Fibroblast of skin of back (primary cell): ENCODE measurements at places on chromosomes 5 and 9.

GRCh38 chr9:107700847-107701246 lies 211.3 kb upstream of the KLF4 start:
- DNase-seq, result no peak

GRCh38 chr9:117772960-117773359 lies 68.8 kb downstream of the TLR4 start:
- peak; percentile 75 for DNase-seq

GRCh38 chr9:89319015-89319905 lies 960 bp downstream of the SECISBP2 start:
- peak; percentile 9 for DNase-seq

DNA sequence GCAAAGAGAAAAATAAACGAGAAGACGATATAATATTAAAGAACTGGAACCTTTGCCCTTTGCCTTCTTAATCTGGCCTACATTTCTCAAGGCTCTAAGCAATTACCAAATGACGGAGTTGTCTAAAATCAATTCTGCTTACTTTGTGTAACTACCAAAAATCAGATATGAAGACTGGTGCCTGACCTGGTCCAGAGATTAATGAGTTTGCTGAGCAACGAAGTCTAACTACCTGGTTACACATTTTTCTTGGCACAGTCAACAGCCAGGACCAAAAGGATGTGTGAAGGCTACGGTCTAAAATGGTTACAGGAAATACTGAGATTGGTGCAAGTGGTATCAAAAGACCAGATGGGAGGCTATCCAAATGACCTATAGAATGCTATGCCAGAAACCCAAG lies 17.8 kb upstream of the IFNE start:
- no peak for DNase-seq

GRCh38 chr5:110770286-110770685 lies 31.5 kb downstream of the SLC25A46 start:
- no peak for DNase-seq

DNA sequence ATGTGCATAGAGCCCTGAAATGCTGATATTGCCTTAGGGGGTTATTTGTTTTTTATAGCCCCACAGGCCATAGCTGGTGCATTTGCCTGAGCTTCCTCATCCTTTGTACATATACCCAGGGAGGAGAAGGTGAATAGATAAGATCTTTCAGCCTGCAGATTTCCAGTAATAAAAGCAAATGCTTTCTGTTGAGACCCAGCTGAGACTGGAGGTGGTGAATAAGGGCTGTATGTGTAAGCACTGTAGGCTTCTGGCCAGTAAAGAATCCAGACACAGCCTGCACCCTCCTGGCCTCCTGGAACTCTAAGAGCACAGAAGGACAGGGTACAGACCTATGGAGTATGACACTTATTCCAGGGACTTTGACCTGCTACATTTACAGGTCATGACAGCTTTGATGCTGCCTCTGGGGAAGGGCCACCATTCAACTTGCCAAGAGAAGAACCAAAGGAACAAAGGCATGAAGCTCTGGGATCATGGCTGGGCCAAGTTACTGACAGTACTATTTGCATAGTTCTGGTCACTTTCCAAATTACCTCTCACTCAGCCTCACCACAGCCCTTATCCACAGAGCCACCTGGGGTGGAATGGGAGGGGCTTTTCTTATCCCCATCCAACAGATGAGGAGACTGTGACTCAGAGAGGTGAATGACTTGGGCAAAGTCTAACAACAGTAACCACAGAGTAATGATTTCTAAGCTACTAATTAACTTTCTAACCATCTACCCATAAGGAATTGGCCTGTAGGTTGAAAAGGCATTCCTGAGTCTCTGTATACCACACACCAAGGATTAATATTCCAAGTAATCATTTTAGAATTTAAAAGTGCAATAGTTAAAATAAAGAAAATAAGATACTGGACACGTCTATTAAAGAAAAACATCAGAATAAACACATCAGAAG lies 604.5 kb upstream of the KLF4 start:
- peak; percentile 73 for DNase-seq

DNA sequence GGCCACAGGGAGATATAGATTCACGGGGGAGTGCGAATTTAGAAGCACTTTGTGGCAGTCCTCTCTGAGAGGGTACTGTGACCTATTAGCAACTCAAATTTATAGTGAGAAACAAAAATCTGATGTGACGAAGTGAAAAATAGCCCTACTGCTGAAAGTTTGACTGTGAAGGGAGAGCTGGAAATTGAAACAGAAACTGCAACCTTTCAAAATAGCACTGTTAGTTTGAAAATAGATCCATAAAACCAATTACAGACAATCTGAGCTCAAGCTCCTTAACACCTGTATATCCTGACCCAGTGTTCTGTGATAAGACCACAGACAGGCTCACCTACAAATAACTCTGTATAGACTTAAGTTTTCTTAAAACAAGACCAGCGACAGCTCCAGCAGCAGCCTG lies 420.1 kb downstream of the IRX1 start:
- DNase-seq, result no peak

DNA sequence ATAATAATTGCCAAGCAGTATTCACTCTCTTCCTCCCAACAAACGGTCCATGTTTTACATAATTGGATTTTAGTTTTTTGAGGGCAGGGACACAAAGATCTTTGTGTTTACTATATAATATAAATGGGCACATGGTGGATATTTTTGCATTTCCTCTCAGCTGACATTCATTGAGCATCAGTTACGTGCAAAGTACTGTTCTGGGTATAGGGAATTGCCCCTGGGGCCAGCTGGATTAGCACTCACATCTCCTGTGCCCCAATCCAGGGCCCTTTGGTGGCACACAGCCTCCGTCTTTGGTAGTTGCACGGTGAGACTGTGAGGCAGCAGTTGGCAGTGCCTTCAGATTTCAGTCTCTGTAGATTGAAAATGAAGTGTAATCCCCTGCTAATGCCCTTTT lies 1.6 kb downstream of the TDRD7 start:
- no peak for DNase-seq

- DNase-seq, result no peak
These were observed 6.5 kb upstream of the FGFR4 start for GRCh38 chr5:177080265-177080664.

DNA sequence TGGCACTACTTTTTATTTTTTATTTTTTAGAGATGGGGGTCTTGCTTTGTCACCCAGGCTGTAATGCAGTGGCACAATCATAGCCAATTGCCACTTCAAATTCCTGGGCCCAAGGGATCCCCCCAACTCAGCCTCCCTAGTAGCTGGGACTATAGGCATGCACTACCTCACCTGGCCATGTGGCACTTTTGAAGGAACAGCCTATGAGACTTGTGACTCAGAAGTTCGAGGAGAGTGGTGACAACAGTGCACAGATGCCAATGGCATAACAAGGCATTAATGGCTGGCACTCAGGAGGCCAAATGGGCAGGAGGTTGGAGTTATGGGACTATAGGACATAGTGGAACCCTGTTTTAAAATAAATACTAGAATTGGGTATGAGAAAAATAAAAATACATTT lies 33.7 kb downstream of the ANKRD31 start:
- DNase-seq, result no peak

DNA sequence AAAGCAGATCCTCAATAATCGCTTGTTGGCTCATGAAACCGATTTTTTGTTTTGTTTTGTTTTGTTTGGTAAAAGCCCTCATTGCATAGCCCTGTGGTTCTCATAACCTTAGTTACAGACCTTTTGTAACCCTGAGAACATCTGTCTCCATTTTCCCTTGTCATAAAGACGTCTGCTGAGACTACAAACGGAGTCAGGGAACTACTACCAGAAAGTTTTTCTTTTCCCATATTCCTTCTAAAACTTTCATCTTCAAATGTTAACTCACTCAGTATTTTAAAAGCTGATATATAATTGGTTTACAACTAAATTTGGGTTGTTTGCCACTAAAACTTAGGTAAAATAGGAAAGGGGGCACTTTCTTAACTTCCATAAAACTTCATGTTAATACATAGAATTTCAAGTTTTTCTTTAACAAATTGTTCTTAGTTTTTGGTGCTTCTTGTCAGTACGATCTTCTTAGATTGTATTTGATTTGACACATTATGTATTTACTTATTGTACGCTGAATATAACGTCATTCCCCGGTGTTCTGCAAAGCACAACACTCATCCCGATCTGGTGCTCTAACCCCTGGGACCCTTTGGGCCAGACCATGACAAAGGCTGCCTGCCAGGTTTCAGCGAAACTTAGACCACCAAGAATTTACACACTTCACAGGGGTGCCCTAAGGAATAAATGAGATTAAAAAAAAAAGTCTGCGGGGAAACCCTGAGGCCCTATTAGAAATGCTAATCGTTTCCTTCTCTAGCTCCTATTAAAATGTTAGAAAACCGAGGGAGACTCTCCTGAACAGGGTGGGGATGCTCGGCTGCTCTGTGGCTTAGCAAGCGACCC lies 1.1 kb upstream of the ANP32B start:
- no peak for DNase-seq

GRCh38 chr5:1031306-1031959 lies 22.8 kb downstream of the NKD2 start:
- no peak for DNase-seq

GRCh38 chr5:139712412-139712811 lies 64.3 kb downstream of the CXXC5 start:
- DNase-seq, result no peak

DNA sequence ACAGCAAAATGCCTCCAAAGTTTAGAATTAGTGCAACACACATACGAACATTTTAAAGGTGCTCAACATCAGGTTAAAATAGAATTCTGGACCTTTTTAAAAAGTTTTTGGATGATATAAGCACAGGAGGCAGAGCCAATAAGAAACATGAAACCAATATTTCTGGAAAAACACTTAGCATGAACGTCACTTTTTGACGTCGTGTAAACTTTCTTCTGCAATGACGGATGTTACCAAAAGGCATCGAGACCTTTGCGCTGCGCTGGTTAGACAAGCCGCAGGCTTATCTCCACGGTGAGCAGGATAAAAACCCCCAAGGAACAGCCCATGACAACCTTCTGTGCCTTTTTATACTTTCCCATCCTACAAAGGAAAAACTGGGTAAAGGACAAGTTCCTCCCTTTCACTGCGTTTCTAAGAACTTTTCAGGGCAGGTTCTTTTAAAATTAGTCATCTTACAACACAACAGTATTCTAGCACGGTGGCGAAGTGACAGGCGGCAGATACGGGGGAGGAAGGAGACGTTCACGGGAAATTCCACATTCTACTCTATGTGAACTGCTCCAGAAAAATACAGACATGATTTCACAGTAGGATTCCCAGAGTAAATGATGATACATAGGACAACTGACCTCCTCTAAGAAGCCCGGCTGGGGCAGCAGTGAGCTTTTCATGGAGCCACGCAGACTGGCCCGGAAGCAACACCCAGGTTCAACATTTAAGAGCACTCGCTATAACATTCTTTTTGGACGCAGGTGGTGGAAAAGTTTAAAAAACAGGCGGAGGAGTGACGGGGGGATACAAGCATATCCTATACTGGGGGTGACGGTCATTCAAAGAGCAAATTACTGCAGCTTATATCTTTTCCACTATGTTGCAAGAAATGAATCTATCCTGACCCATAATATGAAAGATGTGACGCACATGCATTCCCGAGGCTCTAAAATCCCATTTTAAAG lies 52.4 kb downstream of the USP20 start:
- DNase-seq, result peak; percentile 77

DNA sequence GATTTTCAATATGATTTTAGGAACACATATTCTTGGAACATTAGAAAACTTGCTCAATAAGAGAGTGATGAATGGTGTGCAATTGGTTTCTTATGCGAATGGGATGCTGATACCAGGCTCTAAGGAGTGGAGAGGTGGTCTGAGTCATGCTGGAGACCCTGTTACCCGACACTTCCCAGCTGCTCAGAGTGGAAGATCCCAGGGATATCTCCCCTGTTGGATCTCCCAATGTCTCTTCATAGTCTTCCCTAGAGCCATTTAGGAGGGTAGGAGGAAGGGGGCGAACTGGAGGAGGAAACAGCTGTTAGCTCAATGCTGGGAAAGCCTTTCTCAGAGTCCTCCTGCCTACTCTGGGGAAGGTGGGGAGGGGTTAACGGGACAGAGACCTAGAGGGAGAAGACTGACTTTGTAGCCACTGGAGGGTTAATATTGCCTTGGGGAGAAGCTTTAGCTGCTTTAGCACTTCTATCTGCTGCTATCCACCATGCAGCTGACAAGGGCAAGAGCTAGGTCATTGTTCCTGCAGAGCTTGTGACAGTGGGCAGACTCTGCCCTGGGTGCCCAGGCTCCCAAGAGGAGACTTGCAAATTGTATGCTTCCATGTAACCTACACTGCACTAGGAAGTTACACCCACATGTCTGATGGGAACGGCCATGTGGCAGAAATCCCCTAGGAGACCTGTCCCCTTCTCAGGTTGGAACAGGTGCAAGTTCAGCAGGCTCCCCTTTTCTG lies 301.0 kb downstream of the GADD45G start:
- no peak for DNase-seq

DNA sequence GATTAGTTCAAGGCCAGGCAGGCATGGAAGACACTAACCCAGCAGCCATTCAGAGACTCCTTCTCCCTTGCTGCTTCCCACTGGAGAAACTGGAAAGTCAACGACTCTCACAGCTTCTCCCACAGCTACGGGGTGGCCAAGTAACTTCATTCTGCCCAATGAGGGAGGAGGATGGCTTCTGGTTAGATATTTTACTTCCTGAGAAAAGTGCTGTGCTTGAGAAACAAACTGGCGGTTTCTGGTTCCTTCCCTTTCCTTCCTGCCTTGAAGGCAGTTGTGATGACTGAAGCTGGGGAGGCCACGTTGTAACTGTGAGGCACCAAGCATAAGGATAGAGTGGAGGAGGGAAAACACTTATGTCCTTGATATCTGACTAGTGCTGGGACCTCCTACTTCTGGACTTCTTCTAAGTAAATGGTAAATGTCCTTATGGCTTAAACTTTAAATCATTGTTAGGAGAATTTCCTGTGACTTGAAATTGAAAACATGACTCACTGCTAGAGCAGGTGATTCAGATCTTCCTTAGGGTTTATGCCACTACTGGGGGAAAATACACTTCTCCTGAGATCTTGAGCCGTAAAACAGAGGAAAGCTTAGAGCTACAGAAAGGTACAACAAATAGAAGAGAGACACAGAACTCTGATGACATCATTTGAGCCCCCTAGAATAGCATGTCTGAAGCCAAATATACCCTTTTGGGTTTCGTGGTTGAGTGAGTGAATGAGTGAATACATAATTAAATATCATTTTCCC lies 3.1 kb upstream of the GNPDA1 start:
- peak; percentile 23 for DNase-seq

- peak; percentile 93 for DNase-seq
These were observed 2.7 kb upstream of the APBA1 start for GRCh38 chr9:69674716-69675438.

- DNase-seq, result no peak
These were observed 2.1 kb downstream of the SLC9A3 start for GRCh38 chr5:522116-522515.

GRCh38 chr5:37738057-37738691 lies 101.7 kb downstream of the GDNF start:
- DNase-seq, result peak; percentile 93

DNA sequence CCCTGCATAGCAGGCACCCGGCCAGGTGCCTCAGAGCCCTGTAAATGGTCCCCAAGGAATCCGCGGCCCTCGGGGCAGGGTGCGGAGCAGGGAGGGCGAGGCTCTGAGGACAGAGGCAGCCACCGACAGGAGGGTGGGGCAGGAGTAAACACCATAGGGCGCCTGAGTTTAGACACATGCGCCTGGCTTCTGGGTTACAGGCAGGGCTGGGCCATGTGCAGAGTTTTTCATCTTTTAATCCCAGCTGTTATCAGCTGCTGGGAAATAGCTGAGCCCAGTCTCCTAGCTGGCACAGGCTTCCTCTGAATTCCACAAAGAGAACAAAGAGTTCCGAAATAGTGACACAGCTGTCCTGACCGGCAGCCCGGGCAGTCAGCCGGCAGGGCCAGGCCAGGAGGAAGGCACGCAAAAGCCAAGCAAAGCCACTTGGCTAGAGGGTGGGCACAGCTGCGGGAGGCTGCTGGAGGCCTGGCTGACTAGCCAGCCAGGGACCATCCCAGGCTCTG lies 98.9 kb upstream of the PHYKPL start:
- no peak for DNase-seq
